ENCODE measurements at places on chromosomes 7 and 10.
A peak's percentile ranks its signal among the peaks of the same experiment; 100 is the strongest.

- no peak for DNase-seq
- H3K27me3 ChIP-seq: peaks cover 29% of the 10 kb centered on the region
- H3K4me3 ChIP-seq: no peak within 1 kb of the TSS
- peaks cover 10% of the 10 kb centered on the region for H3K4me1 ChIP-seq
Measured at GRCh38 chr10:133336577-133337369, at the start of gene CALY. CALY (minus strand) TSS chr10:133336896; CDS start chr10:133328989, 7,907 bp downstream.

GRCh38 chr7:35556515-35557471 lies 138.1 kb downstream of the HERPUD2 start:
- no peak overlapping the region for H3K27ac ChIP-seq
- peaks cover 3% of the 10 kb centered on the region for H3K27me3 ChIP-seq
- DNase-seq: no peak

GRCh38 chr7:158077934-158078910 lies 509.4 kb downstream of the PTPRN2 start:
- H3K4me3 ChIP-seq: no peak overlapping the region
- H3K27ac ChIP-seq: no peak overlapping the region
- no peaks in the 10 kb centered on the region for H3K36me3 ChIP-seq
- H3K4me1 ChIP-seq: no peaks in the 10 kb centered on the region
- no peak for DNase-seq

DNA sequence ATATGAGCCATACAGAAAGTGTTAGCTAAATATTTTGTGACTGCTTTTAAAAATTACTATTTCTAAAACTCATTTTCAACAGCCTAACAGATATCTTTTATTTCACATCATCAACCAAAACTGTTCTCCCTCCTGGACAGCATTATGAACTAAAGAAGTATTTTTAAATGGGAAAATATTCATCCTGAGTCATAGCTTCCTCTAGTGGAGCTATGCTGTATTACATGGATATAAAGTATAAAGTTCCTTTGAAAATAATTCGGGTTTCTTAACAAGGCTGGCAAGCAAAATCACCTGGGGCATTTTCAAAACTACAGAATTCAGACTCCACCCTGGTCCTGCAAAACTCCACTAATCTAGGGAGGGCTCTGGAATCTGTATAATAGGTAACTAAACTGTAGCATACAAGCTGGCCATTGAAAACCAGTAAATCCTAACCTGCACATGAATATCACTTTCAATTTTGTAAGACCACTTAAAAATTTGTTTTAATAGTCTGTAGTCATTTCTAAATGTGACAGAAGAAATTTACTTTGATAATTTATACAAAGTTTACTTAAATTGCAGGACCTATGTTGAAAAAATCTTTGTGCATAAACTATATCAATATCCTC lies 53.5 kb downstream of the SCIN start:
- no peak overlapping the region for H3K4me3 ChIP-seq
- no peak for DNase-seq
- H3K27me3 ChIP-seq: no peaks in the 10 kb centered on the region
- no peaks in the 10 kb centered on the region for H3K4me1 ChIP-seq

GRCh38 chr7:149680331-149681025 lies 92.9 kb downstream of the ZNF467 start:
- peak; percentile 22 for DNase-seq
- H3K36me3 ChIP-seq: no peaks in the 10 kb centered on the region
- no peak overlapping the region for H3K27ac ChIP-seq
- no peak overlapping the region for H3K4me3 ChIP-seq

GRCh38 chr10:61779950-61780659 lies 117.4 kb downstream of the CABCOCO1 start:
- peak overlapping the region; percentile 58 for H3K27ac ChIP-seq
- peaks cover 13% of the 10 kb centered on the region for H3K4me1 ChIP-seq
- H3K27me3 ChIP-seq: no peaks in the 10 kb centered on the region
- H3K36me3 ChIP-seq: no peaks in the 10 kb centered on the region
- no peak overlapping the region for H3K4me3 ChIP-seq

- no peak for DNase-seq
- no peak overlapping the region for H3K27ac ChIP-seq
- H3K27me3 ChIP-seq: no peaks in the 10 kb centered on the region
- H3K4me1 ChIP-seq: no peaks in the 10 kb centered on the region
- no peaks in the 10 kb centered on the region for H3K36me3 ChIP-seq
Measured at GRCh38 chr10:34428501-34428900, 386.6 kb downstream of the PARD3 start.

DNA sequence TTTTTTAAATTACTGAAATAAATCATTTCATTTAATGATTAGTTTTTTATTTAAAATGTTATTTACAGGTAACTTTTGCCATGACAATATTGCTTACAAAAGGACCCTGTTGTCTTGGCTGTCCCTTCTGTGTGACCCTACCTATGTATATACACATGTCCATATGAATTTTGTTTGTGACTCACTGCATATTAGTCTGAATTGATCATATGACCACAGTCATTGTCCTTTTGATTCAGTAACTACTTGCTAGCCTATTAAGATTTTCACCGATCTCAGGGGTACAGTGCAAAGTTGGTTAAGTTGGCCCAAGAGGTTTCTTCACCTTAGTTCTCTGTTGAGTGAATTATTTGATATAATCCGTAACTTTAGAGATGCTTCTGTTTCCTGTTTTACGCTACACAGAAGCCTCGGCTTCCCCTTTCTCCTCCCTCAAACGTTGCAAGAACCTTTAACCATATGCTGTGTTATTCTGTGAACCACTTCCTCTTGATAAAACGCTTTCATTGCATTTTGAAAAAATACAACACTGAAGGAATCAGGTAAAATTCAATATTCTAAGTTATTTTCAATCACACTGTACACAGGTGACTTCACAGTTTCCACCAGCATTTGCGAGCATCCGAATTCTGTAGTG lies 43.9 kb downstream of the APBB1IP start:
- no peaks in the 10 kb centered on the region for H3K27me3 ChIP-seq
- no peak for DNase-seq
- H3K4me3 ChIP-seq: no peak overlapping the region

- peak; percentile 40 for DNase-seq
- peaks cover 8% of the 10 kb centered on the region for H3K27me3 ChIP-seq
Measured at GRCh38 chr10:78572565-78572964, 496.2 kb upstream of the ZMIZ1 start.

- peaks cover 6% of the 10 kb centered on the region for H3K4me1 ChIP-seq
- no peak overlapping the region for H3K4me3 ChIP-seq
- H3K27ac ChIP-seq: no peak overlapping the region
- H3K36me3 ChIP-seq: no peaks in the 10 kb centered on the region
- H3K27me3 ChIP-seq: peaks cover 2% of the 10 kb centered on the region
Measured at GRCh38 chr10:125201791-125202622, 41.6 kb upstream of the CTBP2 start.

GRCh38 chr10:128125416-128125943 lies 743 bp downstream of the MKI67 start:
- no peak for DNase-seq
- H3K4me1 ChIP-seq: peaks cover 7% of the 10 kb centered on the region
- H3K36me3 ChIP-seq: peaks cover 6% of the 10 kb centered on the region
- peak overlapping the region; percentile 56 for H3K27ac ChIP-seq
- H3K27me3 ChIP-seq: no peaks in the 10 kb centered on the region

DNA sequence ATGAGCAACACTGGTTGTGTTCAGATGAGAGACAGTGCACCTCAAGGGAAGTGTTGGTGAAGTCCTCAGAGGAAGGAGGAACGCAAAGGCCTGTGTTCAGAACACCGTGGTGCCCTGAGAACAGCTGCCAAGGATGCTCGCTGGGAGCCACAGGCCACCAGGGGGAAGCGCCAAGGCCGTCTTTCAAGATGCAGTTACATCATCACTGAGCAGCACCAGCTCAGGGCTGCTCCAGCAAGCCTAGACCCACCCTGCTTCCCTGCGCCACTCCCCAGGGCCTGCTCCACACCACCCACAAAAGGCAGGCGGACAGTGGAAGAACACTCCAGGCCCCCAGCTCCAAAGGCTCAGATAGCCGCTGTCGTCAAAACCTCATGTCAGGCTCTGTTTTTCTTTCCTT lies 378.8 kb downstream of the DPP6 start:
- H3K36me3 ChIP-seq: no peaks in the 10 kb centered on the region
- no peaks in the 10 kb centered on the region for H3K27me3 ChIP-seq
- H3K4me3 ChIP-seq: no peak overlapping the region
- no peaks in the 10 kb centered on the region for H3K4me1 ChIP-seq

- no peaks in the 10 kb centered on the region for H3K36me3 ChIP-seq
- peak; percentile 88 for DNase-seq
- peak overlapping the region; percentile 18 for H3K4me3 ChIP-seq
Measured at GRCh38 chr7:128827971-128828711, 2.1 kb upstream of the FLNC start.

DNA sequence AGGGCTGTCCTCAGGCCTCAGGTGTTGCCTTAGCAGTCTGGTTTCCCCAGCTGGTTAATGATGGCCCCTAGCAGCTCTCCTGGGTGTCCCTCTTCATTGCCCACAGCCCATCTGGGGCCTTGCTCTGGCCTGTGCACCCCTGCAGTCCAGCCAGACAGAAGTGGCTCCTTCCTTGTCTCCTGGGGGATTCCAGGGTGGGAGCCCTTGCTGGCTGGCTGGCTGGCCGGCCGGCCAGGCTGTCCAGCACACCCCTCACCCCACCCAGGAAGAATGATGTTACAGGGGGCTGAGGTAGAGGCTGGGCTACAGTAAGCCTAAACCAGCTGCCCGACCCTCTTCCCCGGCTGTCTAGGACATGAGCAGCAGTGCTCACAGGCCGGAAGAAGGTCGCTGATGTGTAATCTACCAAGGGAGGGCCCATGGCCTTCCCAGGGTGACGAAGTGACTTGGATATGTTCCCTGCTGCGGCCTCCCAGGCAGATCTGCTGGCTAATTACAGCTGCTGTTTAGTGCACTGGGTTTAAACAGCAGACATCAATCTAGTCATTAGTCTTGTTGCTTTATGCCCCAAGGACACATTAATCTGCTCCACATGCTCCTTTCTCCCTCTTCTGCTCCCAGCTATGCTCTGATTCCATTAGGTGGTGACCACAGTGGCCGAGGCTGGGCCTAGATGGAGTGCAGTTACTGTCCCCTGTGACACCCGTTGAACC lies 53.8 kb upstream of the LRRC4 start:
- peaks cover 12% of the 10 kb centered on the region for H3K36me3 ChIP-seq
- DNase-seq: peak; percentile 55
- no peak overlapping the region for H3K4me3 ChIP-seq
- H3K4me1 ChIP-seq: peaks cover 4% of the 10 kb centered on the region
- H3K27me3 ChIP-seq: no peaks in the 10 kb centered on the region

GRCh38 chr7:96903906-96904305 lies 101.4 kb upstream of the DLX6 start:
- no peaks in the 10 kb centered on the region for H3K36me3 ChIP-seq
- peaks cover 2% of the 10 kb centered on the region for H3K27me3 ChIP-seq
- H3K4me1 ChIP-seq: no peaks in the 10 kb centered on the region
- no peak overlapping the region for H3K4me3 ChIP-seq
- no peak for DNase-seq

- no peak overlapping the region for H3K4me3 ChIP-seq
- peaks cover 5% of the 10 kb centered on the region for H3K4me1 ChIP-seq
- no peak overlapping the region for H3K27ac ChIP-seq
- no peak for DNase-seq
- no peaks in the 10 kb centered on the region for H3K36me3 ChIP-seq
- H3K27me3 ChIP-seq: no peaks in the 10 kb centered on the region
Measured at GRCh38 chr7:140155428-140155827, 21.4 kb downstream of the KDM7A start.

GRCh38 chr10:32111585-32111984 lies 55.4 kb upstream of the KIF5B start:
- no peaks in the 10 kb centered on the region for H3K27me3 ChIP-seq
- H3K4me1 ChIP-seq: peaks cover 8% of the 10 kb centered on the region
- no peak overlapping the region for H3K27ac ChIP-seq
- no peaks in the 10 kb centered on the region for H3K36me3 ChIP-seq
- peak; percentile 4 for DNase-seq

All from astrocyte (in vitro differentiated cells and primary cell).